ENCODE measurements at places on chromosomes 1 and 21.

- DNase-seq = no peak
- H3K36me3 ChIP-seq = no peaks in the 10 kb centered on the region
- H3K4me1 ChIP-seq = peaks cover 46% of the 10 kb centered on the region
- no peaks in the 10 kb centered on the region for H3K27me3 ChIP-seq
These were observed 1.0 kb downstream of the GALNT2 start for GRCh38 chr1:230067871-230068620.

DNA sequence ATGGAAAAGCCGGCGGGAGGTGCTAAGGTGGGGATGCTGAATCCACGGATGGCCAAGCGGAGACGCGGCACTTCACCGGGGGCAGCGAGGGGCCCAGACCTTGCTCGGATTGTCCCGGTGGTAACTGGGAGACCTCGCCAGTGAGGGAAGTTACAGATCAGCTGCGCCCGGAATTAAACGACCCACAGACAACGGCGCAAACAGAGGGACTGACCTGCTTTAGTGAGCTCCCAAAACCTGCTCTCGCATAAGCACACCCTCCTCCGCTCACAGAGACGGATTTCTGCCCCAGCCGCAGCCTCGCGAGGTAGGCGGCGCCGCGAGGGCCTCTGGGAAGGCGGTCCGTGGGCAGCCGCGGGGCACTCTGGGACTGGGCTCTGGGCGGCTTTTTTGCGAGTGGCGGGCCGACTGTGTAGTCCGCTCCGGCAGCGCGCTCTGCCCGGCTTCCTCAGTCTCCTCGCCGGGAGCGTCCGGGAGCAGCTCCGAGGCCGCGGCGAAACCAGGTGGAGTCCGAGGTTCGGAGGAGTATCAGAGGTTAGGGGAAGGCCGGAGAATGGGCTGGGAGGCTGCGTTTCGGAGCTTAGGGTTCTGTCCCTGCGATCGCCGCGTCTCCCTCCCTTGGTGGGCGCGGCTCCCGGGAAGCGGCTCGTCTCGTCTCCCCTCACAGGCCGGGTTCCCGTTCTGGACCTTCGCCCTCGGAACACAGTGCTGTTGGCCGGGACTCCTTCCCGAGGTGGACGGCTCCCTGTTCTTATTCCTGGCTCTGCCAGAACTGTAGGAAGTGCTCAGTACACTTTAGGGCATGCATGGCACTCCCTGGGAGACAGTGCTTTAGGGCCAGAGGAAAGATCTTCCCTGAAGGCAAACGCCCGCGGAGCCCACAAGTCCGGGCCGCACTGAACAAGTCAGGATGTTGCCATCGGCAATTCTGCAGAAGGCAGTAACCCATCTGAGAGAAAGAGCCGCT, at the start of gene EXO5:
EXO5 (plus strand) TSS at position 393 of the 967 bp plus-strand sequence. CDS start 5,778 bp downstream, outside the sequence.
- no peaks in the 10 kb centered on the region for H3K27me3 ChIP-seq
- H3K4me1 ChIP-seq = no peaks in the 10 kb centered on the region
- peak within 1 kb of the TSS; percentile 78 for H3K4me3 ChIP-seq
- no peaks in the 10 kb centered on the region for H3K36me3 ChIP-seq

DNA sequence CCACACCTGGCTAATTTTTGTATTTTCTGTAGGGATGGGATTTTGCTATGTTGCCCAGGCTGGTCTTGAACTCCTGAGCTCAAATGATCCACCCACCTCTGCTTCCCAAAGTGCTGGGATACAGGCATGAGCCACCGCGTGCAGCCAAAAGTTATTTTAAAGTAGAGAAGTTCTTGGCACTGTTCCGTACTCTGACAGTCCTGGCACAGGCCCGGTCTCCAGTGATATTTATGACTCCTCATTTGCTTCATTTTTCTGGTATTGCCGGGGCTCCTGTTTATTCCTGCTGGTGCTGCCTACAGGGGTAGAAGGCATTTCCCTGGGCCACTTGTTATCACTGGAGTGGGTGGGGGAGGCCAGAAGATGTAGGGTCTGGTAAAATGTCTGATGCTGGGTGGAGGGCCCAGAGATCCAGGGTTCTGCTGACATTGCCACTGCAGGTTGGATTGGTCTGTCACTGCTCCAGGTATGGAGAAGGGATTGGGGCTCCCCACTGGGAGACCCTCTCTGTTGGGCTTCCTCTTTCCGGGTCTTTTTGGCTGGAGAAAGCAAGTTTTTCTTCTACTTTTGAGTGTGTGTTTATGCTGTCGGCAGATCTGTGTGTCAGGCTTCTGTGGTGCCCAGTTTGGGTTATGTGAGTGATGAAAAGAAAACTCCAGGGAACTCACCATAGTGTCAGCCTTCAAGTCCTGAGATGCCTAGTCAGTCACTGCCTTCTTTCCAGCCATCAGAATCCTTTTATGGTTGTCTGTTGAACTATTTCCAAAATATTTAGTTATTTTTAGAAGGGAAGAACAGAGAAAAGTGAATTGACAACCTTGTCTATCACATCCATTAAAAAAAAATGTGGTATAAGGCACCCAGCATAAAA, 4.5 kb downstream of the MROH7 start:
- DNase-seq = no peak
- H3K4me3 ChIP-seq = no peak overlapping the region
- H3K27me3 ChIP-seq = no peaks in the 10 kb centered on the region
- no peaks in the 10 kb centered on the region for H3K4me1 ChIP-seq
- H3K36me3 ChIP-seq = no peaks in the 10 kb centered on the region

DNA sequence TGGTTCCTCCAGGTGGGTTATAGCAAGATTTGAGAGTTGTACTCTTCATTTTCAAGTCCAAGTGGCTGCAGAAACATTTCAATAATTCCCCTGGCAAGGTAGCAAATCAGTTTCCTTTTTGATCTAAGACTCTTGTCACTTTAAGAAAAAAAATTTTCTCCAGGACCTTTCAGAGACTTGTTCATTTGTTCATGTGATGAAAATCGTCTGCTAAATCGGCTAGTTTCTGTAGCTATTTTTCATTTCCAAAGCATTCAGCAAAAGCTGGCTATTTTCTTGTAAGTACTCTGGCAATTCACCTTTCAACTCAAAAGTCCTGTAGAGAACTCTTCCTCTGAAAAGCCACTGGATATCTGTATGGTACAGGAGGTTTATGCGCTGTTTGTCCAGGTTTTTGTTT, 93.5 kb downstream of the LTN1 start:
- H3K27ac ChIP-seq = peak overlapping the region; percentile 26
- DNase-seq = no peak
- H3K27me3 ChIP-seq = no peaks in the 10 kb centered on the region
- no peaks in the 10 kb centered on the region for H3K36me3 ChIP-seq

DNA sequence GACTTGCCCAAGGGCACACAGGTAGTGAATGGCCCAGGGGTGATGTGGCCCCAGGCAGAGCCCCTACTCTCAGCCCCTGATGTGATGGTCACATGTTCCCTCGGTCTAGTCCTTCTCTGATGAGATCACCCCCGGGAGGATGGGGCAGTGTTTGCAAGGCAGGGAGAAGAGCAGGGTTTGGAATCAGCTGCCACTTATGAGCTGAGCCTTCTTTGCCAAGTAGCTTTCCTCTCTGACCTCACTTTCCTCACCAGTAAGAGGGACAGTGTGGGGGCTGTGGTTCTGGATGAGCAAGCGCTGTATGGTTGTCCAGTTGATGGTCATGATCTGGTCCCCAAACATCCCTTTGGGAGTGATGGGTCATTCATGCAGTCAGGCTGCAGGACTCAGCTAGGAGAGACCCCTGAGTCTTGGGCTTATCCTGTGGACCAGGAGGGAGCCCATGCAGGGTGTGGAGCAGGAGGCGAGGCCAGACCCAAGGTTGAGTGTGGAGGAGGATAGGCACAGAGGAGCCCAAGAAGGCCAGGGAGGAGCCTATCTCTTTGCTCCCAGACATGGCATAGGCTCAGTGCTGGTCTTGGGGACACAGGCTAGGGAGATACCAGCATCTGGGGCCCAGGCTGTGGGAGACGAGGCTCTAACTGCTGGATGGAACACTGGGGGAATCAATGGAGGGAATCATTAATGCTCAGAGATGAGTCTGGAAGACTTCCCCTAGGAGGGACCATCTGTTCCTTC, 15.9 kb upstream of the PEAR1 start:
- H3K27ac ChIP-seq = no peak overlapping the region
- no peaks in the 10 kb centered on the region for H3K4me1 ChIP-seq
- no peaks in the 10 kb centered on the region for H3K36me3 ChIP-seq
- H3K4me3 ChIP-seq = no peak overlapping the region

DNA sequence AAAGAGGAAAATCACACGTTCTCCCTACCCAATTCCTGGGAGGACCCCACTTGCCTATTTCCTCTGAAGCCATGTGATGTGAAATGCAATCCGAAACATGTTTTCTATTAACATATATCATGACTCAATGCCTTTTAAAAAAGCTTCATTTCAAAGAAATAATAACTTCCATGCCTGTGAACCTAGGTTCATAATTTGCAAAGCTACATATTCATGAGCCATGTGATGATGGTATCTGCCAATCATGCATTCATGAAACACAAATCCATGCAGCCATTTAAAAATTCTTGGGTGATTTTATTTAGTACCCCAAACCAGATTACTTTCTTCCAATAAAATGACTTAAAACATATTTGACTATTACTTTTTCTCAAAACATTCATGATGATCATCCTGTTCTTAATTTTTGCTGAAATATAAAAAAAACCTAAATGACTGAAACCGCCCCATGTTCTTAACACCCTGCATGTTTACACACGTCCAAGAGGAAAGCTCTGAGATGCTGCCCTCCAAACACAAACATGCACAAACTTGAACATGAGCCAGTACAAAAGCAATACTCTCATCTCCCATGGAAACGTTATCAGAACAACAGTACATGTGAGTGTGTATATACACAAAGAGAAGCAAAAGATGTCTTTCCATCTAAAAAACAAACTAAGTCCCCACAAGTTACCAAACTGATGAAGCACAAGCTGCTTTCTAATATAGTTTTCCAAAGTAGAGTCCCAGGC, 140.1 kb downstream of the TGFBR3 start:
- no peaks in the 10 kb centered on the region for H3K36me3 ChIP-seq
- no peak for DNase-seq
- peaks cover 21% of the 10 kb centered on the region for H3K4me1 ChIP-seq
- H3K4me3 ChIP-seq = no peak overlapping the region
- no peaks in the 10 kb centered on the region for H3K27me3 ChIP-seq
